Skin of body (tissue), 3 donors: ENCODE measurements at places on chromosomes 6 and 20.

- DNase-seq: no peak
Observed at GRCh38 chr20:61385296-61385695, 133.2 kb downstream of the CDH4 start.

DNA sequence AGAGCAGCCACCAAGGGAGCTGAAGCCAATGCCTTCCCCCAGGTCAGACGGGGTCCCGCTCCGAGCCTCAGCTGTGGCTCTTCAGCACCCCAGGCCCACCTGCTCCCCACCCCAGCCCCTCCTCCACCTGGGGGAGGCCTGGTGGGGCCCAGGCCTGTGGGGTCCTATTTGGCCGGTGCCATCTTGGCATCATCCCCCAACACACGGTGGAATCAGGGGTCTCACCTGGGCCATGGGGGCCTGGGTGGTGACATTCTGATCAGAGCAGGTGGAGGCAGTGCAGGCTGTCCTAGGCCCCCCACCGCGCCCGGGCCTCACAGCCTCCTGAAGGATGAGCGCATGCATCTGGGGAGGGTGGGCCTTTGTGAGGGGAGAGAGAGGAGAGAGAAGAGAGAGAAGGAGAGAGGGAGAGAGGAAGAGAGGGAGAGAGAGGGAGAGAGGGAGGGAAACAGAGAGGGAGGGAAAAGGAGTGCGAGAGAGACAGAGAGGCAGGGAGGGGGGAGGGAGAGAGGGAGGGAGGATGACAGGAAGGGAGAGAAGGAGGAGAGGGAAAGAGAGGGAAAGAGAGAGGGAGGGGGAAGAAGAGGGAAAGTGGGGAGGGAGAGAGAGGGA lies 23.9 kb upstream of the RBBP8NL start:
- DNase-seq: no peak

GRCh38 chr20:52493171-52493721 lies 301.7 kb upstream of the ZFP64 start:
- DNase-seq: peak; percentile 73

GRCh38 chr6:132919045-132919860 lies 104.9 kb downstream of the RPS12 start:
- peak; percentile 43 for DNase-seq

DNA sequence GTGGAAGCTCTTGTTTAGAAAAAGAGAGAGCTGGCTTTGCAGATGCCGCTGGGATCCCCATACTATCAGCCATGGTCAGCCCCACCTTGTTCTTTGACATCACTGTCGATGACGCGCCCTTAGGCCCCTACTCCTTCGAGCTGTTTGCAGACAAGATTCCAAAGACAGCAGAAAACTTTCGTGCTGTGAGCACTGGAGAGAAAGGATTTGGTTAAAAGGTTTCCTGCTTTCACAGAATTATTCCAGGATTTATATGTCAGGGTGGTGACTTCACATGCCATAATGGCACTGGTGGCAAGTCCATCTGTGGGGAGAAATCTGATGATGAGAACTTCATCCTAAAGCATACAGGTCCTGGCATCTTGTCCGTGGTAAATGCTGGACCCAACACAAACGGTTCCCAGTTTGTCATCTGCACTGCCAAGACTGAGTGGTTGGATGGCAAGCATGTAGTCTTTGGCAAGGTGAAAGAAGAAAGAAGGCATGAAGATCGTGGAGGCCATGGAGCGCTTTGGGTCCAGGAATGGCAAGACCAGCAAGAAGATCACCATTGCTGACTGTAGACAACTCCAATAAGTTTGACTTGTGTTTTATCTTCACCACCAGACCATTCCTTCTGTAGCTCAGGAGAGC lies 2.4 kb upstream of the BLCAP start:
- DNase-seq: no peak

- DNase-seq: no peak
Observed at GRCh38 chr6:2949536-2950083, 21.8 kb downstream of the SERPINB6 start.
